ENCODE measurements at places on chromosomes 5 and 9.
A peak's percentile ranks its signal among the peaks of the same experiment; 100 is the strongest.

DNA sequence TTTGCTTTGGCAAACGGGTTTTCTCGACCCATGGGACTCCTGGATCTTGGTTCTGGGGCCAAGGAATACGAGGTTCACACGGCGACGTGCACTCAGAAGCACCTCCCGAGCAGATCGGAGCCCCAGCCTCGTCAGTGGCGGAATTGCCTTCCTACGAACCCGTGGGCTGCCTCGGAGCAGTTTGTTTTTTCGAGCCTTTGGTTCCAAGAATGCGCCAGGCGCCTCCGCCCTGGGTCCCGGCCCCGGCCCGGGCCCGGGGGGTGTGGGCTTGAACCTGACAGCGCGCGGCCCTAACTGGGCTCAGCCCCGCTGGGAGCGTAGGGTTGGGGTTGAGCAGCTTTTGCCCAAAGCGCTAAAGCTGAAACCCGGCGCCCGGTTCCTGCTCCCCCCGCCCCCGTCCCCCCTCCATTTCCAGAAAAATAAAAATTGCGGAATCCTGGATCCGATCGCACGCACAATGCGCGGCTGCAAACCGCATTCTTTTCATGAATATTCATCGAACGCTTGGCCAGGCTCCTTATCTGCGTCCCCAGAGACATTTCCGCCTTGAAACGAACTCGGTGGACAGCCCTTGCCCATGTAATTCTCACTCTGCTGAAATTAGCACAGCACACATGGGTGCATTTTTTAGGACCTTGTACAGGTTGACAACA lies 1.0 kb downstream of the BASP1 start:
- peak overlapping the region; percentile 70 for H3K27ac ChIP-seq
- peak; percentile 72 for DNase-seq
- no peaks in the 10 kb centered on the region for H3K27me3 ChIP-seq

DNA sequence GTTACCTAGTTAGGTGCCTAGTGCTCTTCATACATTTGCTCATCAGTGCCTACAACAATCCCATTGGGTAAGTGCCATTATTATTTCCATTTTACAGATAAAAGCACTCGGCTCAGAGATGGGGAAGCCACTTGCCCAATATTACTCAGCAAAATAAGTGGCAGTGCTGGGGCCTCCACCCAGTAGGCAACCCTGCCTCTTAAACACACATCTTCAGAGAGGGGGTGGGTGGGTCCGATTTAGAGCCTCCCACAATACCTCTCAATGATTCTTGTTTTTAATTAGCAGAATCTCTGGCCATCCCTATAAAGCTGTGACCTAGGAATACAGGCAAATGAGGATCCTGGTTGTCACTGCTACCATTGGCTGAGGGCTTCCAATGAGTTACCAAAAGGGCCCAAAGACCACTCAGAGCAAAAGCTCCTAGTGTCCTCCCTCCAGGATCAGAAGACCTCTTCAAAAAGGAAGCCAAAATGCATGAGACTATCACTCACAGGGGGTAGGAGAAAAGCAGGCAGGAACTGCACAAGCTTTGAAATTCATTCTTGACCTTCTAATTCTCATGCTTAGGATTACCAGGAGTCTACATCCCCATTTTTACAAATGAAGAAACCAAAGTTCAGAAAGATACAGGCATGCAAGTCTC lies 36.1 kb upstream of the UBE2D2 start:
- no peaks in the 10 kb centered on the region for H3K36me3 ChIP-seq
- H3K4me3 ChIP-seq, result no peak overlapping the region
- H3K27ac ChIP-seq, result no peak overlapping the region
- DNase-seq, result no peak
- no peaks in the 10 kb centered on the region for H3K27me3 ChIP-seq

DNA sequence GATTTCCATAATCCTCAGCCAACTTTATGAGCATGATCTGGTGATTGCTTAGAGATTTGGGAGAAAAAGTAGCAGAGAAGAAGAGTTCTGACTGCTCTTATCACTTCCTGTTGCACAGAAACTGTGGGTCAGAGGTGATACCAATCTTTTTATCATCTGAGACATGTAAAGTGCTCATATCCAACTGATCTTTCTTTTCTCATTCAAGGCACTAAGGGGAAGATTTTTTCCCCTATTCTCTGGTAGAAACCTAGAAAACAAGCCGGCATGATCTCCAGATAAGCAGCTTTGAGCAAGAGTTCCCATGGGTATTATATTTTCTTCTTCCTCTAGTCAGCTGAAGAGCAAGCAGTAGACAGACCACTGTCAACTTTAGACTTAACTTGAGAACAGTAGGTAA lies 29.0 kb upstream of the GPR150 start:
- H3K4me3 ChIP-seq, result no peak overlapping the region
- no peaks in the 10 kb centered on the region for H3K36me3 ChIP-seq
- DNase-seq, result no peak
- no peak overlapping the region for H3K27ac ChIP-seq

- DNase-seq, result no peak
- no peak overlapping the region for H3K27ac ChIP-seq
- no peaks in the 10 kb centered on the region for H3K27me3 ChIP-seq
- no peaks in the 10 kb centered on the region for H3K36me3 ChIP-seq
- no peak overlapping the region for H3K4me3 ChIP-seq
These were observed 7.1 kb upstream of the GNAQ start for GRCh38 chr9:78038620-78039300.
